ENCODE measurements at places on chromosomes 12 and 14.

- DNase-seq = peak; percentile 83
These were observed 120.7 kb downstream of the ADGRD1 start for GRCh38 chr12:131074221-131075083.

DNA sequence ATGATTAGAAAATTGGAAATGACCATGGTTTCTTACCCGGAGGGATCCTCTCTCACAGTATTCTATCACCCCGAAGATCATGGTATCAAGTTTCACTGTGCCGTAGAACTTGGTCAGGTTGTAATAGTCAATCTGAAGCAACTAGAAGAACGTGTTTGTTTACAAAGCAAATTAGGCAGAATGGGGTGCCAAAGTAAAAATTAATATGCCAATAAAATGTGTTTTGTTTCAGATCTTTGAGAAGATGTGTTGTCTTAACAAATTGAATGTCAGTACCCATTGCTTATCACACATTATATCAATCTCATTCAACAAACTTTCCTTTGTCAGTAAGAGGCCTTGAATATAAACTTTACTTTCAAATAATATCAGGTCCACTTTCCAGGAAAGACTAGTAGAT, 45.0 kb downstream of the GUCY2C start:
- DNase-seq = no peak

- DNase-seq = no peak
These were observed 158.9 kb downstream of the TMX1 start for GRCh38 chr14:51398898-51399297.

GRCh38 chr14:102194856-102195255, 55.2 kb downstream of the WDR20 start:
- no peak for DNase-seq

- DNase-seq = no peak
These were observed 76.1 kb downstream of the CNTN1 start for GRCh38 chr12:40768125-40768864.

DNA sequence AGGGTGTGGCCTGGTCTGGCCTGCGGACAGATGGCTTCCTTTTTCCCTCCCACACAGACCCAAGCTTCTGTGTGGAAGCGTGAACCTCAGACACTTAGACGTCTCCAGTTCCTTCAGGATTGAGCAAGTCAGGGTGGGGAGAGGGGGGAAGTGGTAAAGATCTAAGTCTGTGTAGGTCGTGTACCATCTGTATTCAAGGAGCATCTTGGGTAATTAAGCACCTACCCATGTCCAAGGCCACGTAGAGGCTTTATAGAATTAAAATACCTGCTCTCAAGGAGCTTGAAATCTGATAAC, 1.7 kb downstream of the AVIL start:
- no peak for DNase-seq

GRCh38 chr12:122064025-122064777, 14.4 kb upstream of the MLXIP start:
- peak; percentile 78 for DNase-seq

- no peak for DNase-seq
These were observed 64.5 kb upstream of the SSTR1 start for GRCh38 chr14:38143170-38143569.

DNA sequence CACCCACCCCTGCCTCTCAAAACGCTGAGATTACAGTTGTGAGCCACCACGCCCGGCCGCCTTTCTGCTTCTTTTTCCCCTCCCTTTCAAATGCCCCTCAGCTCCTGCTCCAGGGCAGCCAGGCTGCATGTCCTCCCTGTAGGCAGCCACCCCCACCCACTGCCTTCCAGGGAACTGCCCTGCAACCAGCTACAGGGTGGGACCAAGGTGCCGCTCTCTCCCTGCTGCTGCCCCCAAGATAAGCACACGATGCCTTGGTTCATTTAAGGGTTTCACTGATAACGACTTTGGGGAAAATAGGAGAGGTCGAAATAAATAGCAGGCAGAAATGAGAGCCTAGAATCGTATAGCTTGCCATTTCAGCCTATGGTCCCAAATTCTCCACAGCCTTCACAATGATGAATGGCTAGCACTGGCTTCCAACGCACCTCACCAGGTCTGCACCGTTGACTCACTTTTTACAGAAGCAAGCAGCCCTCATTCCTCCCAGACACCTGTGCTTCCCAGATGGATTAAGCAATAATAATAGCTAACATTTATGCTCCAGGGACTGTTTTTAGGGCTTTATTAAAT, 40.7 kb downstream of the ATG14 start:
- no peak for DNase-seq

DNA sequence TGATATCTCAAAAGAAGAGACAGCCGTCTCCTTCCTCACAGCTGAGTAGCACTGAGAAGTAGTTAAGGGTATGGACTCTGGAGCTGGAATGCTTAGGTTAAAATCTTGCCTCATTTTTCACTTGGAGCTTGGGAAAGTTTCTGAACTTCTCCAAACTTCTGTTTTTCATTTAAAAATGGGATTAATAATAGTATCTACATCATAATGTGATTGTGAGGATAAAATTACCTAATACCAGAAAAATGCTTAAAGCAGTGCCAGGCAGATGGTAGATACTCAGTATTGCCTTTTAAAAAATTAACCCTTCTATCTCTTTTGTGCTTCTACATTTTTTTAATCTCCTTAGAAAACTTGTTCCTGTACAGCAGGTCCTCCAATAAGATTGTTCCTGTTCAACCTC, 63.1 kb downstream of the A2M start:
- DNase-seq = no peak

GRCh38 chr12:29113101-29113500, 36.0 kb upstream of the FAR2 start:
- DNase-seq = no peak

GRCh38 chr14:92143309-92143708, 21.5 kb downstream of the CPSF2 start:
- no peak for DNase-seq

GRCh38 chr14:68894123-68894522, 85.0 kb downstream of the ACTN1 start:
- no peak for DNase-seq

GRCh38 chr12:9906873-9907272, 25.3 kb downstream of the CLEC2A start:
- no peak for DNase-seq

GRCh38 chr12:91335699-91336098, 153.1 kb upstream of the DCN start:
- DNase-seq = no peak

- DNase-seq = no peak
These were observed 43.0 kb downstream of the RASSF8 start for GRCh38 chr12:26001530-26001929.

DNA sequence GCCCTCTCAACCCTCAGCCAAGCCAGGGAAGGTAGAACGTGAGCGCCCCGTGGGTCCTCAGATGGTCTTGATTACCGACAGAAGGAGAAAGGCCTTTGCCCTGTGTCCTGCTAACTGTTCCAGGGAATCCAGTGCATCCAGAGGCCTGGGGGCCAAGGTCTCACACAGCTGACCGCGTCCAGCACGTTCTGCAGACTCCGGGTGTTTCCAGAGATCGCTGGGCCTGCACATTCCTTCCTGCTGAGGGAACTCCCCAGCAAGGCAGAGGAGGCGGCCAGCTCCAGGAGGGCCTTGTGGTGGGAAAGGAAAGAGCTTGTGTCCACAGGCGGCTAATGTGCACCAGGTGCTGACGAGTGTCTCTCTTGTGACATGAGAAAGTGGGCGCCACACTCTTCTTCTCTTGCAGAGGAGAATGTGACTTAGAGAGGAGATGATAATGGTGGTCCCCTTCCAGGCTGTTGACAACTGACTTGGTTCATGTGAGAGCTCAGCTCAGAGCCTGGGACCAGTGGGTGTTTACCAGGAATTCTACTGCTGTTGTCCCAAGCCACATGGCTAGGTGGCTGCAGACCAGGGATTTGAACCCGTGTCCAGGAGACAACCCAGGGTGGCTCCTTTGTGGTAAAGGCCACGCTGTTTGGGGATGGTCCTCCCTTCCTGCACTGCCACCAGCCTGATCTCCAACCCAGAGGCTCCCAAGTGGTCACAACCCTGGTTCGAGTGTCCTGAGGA, 46.8 kb upstream of the DLK1 start:
- DNase-seq = peak; percentile 86

- no peak for DNase-seq
These were observed 372.1 kb downstream of the ALG10 start for GRCh38 chr12:34394211-34395055.

DNA sequence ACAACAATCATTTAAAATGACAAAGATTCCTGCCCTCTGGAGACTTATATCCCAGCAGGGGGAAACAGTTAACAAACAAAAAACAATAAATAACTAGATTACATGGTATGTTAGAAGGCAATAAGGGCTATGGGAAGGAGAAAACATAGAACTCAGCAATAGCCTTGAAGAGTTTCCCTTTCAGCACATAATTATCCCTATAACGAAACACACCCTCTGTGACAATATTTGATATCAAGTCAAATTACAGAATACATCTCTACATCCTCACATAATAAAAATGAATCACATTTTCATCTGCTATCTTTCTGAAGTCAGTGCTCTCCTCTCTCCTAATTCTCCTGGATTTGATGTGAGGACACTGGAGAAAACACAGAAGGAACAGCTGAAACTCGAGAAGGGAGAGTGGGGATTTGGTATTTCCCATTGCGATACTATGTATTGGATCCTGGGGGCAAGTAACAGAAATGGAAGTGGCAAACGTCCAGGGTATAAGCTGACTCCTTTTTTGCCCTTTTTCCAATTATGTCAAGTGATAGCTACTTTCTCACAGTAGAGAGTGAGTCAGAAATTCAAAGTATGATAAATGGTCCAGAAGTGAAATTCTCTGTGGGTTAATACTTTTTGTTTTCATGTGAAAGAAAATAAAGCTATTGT, 9.7 kb upstream of the PTGER2 start:
- DNase-seq = no peak

DNA sequence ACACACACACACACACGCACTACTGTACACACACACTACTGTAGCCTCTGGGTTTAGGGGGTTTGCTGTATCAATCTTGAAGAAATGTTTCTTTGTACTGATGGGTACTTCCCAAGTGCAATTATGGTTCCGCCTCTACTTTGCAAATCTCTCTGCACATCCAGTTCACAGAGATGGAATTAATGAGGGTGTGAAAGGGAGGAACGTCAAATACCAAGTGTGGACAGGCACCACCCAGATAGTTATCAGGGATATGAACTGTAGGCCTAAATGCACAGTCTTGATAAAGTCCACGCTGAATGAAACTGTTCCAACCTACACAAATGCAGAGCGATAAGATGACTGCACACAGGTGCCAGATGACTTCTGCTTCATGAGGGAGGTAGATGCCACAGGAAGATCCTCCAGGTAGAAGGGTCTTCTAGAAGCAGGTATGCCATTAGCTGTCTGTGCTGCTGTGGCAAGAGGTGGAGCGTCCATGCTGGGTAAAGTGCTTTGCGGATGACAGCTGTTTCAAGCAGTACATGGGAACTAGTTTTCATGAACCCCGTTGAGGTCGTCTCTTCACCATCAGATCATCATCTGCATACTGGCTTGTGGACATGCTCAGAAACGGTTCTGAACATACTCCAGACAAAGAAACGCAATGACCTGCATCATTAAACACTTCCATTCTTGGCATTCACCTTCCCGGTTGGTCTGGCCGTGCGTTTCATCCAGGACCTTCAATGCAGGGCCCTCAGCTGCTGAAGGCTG, 314.3 kb upstream of the RTL1 start:
- peak; percentile 32 for DNase-seq

DNA sequence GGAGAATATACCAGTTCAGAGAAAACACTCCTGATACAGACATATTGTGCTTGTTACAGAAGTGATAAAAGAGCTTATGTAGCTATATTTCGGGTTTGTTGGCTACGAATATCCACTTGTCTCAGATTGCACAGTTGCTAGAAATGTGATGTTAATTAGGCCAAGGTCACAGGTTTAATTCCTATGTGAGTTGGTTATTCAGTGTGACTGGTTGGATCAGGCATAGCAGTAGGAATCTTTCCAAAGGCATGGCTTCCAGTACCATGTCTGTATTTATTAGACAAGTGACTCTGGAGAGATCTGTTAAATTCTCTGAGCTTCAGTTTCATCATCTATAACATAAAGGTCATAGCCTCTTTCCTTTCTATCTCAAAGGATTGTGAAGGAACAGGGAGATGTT, 152.7 kb upstream of the KITLG start:
- no peak for DNase-seq

DNA sequence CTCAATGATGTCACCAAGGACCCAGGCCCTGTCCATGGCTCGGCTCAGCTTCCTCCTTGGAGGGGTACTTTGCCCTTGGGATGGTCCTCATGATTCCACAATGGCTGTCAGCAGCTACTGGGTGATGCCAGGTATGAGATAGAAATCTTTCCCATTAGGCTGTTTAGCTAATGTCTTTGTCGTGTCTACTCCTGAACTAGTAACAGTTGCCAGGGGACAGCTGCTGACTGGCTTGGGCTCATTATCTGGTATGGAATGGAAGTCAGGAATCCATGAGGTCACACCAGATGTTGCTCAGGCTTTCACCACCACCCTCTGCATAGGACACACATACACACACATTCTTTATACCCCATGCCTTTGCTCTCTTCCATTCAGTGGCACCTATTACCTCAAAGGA, 9.2 kb downstream of the PRPH start:
- no peak for DNase-seq

DNA sequence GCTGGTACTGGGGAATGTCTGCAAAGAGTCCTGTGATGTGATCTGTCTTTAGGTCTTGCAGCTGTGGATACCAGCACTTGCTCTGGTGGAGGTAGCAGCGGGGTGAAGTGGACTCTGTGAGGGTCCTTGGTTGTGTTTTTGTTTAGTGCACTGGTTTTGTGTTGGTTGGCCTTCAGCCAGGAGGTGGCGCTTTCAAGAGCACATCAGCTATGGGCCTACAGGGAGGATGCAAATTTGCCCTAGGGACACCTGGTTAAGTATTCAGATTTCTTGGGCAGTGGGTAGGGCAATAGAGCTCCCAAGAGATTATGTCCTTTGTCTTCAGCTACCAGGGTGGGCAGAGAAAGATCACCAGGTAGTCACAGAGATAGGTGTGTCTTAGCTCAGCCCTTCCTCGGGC, 63.8 kb downstream of the PTGER2 start:
- DNase-seq = no peak

GRCh38 chr12:52873832-52874572, 25.2 kb upstream of the KRT78 start:
- DNase-seq = peak; percentile 72

GRCh38 chr12:66636771-66637170, 42.1 kb downstream of the GRIP1 start:
- no peak for DNase-seq

DNA sequence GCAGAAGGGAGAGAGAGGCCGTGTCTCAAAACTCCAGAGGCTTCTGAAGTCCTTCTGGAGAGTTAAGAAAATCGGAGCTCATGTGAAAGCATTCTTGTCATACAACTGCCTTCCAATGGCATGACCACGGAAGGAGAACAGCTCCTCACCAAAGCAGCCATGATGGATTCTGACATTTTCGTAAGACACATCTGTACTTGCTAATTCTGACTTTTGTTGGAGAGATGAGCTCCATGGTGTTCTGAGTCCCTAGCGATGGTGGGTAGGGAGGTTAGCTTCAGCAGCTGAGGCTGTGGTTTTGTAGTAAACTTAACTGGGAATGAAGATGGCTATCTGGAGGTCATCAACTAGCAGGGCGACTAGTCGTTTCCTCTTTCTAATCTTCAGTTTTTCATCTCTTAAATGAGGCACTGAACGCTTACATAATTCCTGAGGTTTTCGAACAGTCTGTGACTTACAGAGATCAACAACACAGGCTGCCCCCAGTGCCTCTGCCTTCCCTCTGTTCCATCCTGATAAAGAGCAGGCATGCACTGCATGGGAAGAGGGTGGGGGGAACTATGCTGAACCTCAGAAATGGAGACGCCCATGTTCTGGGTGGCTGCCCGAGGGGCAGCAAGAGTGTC, 28.6 kb upstream of the DICER1 start:
- no peak for DNase-seq
